Activated CD4-positive, alpha-beta T cell treated with anti-CD3 and anti-CD28 coated beads, Interleukin-2, amount 50 U/mL, for 16 hours (primary cell): ENCODE measurements at places on chromosomes 1 and 21.
A peak's percentile ranks its signal among the peaks of the same experiment; 100 is the strongest.

DNA sequence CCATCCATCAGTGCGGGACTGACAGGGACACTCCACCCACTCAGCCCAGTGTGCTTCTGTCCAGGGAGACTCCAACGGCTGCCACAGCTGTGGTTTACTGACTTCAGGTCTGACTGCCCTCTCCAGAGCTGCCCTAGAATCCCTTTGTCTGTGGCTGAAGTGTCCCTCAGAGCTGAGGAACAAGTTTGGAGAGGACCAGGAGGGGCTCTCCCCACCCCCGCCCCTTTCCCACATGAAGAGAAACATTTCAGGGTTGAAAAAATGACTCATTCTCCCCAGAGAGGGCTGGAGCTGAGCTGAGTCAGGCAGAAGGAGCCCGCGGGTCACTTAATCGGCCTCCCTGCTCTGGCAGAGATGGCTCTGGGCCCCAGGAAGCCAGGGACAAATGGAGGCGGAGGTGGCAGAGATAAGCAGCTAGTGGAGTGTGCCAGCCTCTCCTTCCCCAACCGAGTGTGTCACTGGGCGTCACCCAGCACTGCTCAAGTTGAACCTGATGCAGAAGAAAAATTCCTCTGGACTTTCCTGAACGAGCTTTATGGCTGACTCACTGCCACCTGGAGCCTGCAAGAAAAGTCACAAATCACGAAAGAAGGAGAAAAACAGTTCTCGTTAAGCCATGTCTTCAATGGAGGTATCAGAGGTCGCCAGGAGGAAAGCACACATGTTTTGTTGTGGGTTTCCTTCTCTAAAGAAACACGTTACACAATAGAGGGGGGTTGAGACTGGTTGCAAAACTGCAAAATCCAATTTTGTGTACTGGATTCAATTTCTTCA lies 34.3 kb upstream of the ECE1 start:
- DNase-seq = peak; percentile 76

DNA sequence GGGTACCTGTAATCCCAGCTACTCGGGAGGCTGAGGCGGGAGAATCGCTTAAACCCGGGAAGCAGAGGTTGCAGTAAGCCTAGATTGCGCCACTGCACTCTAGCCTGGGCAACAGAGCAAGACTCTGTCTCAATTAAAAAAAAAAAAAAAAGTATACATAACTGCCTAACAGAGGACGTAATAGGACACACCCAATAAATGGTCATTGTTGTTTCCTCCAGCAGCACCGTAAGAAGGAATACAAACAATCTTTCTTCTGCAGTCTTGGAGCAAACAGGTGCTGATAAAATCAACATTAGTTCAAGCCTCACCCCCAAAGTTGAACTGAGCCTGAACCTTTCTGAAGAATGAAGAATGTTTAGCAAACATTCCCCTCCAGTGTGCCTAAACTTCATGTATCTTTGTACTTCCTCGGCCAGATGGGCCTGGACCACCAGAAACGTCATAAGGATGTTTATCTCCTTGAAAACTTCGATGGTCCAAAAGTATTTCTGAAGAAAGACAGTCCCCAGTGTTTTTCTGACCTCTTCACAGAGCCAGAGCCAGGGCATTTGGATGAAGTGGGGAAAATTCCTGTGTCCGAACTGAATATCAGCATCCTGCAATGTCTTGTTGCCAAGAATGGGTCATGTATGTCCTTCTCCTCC lies 136.8 kb upstream of the F3 start:
- no peak for DNase-seq

- no peak for DNase-seq
Measured at GRCh38 chr1:156750711-156751450, 594 bp downstream of the HDGF start.

- DNase-seq = no peak
Measured at GRCh38 chr1:58895082-58895481, 111.2 kb upstream of the JUN start.

DNA sequence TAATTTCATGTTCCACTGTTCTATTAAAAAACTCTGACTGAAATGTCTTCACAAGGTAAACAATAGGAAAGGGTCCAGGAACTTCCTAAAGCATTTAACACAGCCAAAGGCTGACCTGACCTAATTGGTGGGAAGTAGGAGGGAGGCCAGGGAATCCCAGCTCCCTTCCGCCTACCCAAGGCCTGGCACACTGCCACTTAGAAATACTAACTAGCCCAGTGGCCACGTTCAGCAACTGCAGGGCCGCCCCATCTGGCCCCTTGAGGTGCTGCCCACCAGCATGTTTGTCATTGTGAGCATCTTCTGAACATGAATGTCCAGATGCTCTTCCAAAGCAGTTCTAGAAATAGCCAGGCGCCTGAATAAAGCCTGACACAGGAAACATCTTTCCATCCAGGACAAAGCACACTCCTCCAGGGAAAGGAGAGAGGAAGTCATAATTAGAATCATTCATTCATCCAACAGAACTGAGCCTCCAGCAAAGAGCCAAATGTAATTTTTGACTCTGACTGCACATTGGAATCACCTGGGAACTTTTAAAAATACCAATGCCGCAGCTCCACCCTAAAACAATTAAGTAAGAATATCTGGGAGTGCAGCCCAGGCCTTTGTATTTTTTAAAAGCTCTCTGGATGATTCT lies 44.6 kb upstream of the BCL9 start:
- no peak for DNase-seq

DNA sequence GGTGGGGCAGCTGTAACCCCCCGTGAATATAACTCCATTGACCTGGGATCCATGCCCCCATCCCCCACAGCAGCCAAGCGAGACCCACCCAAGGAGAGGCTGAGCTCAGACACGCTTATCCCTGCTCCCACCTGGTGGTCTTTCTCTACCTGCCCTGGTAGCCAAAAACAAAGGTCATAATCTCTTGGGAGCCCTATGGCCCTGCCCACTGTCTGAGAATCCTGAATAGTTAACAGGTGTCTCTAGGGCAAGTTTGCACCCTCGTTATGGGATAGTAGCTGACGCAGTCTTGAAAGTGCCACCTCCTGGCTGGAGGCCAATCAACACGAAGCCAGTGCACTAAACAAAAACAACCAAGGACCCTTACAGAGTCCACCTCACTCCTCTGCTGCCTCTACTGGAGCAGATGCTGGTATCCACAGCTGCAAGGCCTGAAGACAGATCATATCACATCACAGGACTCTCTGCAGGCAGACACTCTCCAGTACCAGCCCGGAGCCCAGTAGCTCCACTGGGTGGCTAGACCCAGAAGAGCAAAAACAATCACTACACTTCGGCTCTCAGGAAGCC lies 134.3 kb upstream of the C1orf174 start:
- DNase-seq = no peak

- no peak for DNase-seq
Measured at GRCh38 chr1:233520261-233521191, 93.4 kb upstream of the KCNK1 start.

DNA sequence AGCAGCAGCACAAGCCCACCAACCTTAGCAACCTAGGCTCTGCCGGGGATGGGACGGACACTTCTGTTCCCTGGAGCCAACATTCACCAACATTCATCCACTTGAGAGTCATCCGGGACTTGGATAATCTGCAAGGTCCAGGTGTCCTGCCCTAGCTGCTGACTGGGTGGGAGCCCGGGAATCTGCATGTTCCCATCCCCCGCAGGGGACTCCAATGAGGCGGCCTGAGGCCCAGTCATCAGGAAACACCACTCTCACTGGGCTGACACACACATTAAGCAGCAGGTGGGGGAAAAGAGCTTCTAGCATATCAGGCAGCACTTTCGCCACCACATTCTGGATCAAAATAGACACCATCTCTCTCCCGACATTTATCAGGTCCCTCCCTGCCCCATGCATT lies 38.4 kb upstream of the CCSAP start:
- DNase-seq = no peak

GRCh38 chr1:79285667-79286066 lies 279.1 kb upstream of the ADGRL4 start:
- DNase-seq = no peak

GRCh38 chr21:26965907-26966581 lies 844 bp downstream of the ADAMTS5 start:
- DNase-seq = no peak

DNA sequence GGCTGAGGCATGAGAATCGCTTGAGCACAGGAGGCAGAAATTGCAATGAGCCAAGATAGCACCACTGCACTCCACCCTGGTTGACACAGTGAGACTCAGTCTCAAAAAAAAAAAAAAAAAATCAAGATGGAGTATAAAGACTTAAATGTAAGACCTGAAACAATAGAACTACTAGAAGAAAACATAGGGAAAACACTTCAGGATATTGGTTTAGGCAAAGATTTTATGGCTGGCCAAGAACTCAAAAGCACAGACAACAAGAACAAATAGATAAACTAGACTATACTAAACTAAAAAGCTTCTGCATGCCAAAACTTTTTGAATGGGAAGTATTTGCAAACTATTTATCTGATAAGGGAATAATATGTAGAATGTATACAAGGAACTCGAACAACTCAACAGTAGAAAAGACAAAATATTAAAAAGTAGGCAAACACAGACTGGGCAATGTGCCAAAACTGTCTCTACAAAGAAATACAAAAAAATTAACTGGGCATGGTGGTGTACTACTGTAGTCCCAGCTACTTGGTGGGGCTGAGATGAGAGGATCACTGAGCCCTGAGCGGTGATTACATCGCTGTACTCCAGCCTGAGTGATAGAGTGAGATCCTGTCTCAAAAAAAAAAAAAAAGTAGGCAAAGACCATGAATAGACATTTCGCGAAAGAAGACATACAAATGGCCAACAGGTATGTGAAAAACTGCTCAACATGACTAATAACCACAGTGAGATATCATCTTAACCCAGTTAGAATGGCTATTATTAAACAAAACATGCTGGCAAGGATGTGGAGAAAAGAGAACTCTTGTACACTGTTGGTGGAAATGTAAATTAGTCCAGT lies 25.3 kb downstream of the DTL start:
- DNase-seq = no peak
